Activated CD4-positive, alpha-beta memory T cell treated with anti-CD3 and anti-CD28 coated beads for 36 hours (primary cell): ENCODE measurements at places on chromosomes 13 and 19.

DNA sequence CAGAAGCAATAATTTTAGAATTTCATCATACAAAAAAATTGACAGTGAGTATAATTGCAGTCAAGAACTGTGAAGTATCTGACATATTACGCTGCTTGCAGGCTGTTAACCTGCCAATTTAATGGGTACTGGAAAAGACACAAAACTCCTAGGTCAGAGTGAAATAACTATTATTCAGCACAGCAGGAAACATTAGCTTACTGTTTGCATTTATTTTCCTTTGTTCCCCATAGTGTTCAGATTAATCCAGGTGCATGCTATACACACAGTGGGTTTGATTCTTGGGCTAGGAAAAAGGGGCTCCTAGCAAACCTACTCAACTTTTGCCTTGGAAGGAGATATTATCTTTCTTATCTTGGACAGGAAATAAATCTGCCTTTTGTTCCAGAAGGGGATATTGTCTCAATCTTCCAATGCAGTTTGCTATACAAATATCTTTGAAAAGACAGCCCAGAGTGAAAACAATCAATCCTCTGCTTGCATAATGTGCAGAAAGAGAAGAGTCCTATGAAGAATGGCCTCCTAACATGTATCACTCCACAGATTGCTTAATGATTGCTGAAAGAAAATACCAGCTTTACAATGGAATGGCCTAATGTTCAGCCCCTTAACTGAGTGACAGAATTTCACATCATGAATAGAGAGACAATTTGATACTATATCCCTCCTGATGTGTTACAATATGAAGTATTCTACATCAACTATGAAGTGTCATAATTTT is 443.4 kb downstream of the TBC1D4 start:
- DNase-seq: no peak

DNA sequence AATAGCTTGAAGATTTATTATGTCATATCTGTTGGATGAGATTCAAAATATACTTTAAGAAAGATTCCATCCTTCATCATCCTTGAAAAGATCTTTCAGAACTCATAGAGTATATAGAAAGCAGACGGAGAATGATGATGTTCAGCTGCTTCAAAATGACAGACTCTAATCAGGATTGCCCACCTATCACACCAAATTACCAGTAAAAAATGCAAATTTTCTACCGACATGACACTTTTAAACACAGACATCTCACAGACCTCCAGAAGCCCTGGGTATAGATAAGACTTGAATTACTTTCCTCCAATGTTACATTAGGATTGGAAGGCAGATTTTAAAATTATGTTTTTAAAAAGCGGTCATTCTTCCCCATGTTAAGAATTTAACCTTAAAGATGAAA is 235.5 kb downstream of the GPC6 start:
- DNase-seq: no peak

DNA sequence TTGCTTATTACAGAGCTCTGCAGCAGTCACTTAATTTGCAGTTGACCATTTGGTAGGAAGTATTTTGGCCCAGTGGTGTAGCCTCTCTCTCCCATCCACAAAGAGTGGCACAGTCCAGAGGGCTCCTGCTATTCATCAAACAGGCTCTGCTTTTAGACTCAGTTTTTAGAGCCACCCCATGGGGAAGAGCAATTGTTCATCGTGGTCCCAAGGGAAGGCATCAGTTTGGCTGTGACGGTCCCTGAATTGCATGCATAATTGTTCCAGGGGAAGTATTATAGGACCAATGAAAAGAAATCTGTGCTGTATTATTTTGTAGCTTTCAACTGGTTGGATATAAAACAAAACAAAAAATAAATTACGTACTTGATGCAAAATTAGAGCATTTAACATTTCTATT is 799.0 kb downstream of the DACH1 start:
- DNase-seq: no peak

DNA sequence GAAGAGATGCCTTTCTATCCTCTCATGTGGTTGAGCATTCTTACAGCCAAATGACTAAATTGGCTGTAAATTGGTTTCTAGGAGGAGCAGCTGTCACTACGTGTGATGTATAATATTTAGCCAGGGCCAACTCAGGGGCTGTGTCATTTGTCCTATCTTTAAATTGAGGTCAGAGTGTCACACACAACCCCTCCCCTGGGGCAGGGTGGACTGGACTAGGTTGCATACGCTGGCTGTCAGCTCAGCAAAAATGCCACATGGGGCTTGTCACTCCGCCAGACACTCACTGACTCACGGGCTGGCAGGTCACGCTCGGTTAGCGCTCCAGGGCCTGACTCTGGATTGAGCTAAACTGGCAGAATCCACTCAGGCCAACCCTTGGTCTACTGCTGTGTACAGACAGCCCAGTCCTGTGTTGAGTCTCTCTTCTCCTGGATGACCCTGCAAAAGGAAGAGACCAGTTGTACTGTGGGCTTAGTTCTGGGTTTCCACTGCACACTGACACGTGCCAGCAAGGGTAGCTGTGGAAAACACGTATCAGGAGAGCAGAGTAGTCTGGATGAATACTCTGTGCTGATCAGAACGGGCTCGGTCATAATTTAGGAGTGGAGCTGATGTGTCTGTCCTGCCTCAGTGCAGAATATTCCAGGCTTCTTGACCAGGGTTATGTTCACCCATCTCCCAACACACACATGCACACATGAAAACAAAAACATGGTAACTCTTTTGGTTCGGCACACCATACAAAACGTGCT is 29.1 kb downstream of the SHISA2 start:
- DNase-seq: no peak

- DNase-seq: no peak
These were observed 32.8 kb upstream of the NANOS3 start for GRCh38 chr19:13844130-13844631.
